ENCODE measurements at places on chromosomes 7 and 10.

DNA sequence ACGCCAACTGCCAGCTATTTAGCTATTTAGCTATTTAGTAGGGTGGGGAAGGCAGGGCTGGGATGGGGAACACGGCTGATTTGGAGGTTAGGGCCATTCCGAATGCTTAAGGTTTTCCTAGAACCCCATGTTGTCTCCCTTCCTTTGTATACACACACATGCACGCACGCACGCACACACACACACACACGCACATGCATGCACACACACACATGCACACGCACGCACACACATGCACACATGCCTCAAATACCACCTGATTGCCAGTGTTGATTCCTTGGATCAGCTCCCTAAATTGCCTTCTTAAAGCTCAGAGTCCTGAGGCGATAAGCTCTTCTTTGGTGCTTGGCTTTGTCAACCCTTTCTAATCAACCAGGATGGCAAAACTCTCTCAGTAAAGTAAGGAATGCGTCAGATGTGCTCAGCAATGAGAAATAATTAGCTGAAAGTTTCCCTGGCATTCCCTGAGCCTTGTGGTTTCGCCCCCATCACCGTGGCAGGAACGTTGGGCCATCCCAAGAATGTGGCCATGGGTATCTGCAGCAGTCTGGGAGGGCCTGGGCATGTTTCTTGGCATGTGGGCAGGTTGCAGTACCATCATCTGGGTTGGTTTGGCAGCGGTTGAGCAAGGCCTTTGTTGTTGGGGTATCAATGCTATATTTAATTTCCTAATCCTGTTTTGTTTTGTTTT lies 305.6 kb downstream of the LRMDA start:
- no peak for DNase-seq

- no peak for DNase-seq
Measured at GRCh38 chr10:132539894-132540293, 2.3 kb downstream of the INPP5A start.

GRCh38 chr10:105359708-105360107 lies 718.6 kb downstream of the SORCS3 start:
- no peak for DNase-seq

- DNase-seq: no peak
Measured at GRCh38 chr7:38506756-38507155, 124.4 kb downstream of the AMPH start.

- no peak for DNase-seq
Measured at GRCh38 chr10:108970016-108970415, 953.3 kb downstream of the XPNPEP1 start.

- DNase-seq: peak; percentile 36
Measured at GRCh38 chr10:85927952-85928665, 438.5 kb downstream of the GRID1 start.

- no peak for DNase-seq
Measured at GRCh38 chr10:29057822-29058331, 231.0 kb upstream of the LYZL1 start.

All from coronary artery (tissue), 2 donors.